ENCODE measurements at places on chromosomes 7 and 10.

DNA sequence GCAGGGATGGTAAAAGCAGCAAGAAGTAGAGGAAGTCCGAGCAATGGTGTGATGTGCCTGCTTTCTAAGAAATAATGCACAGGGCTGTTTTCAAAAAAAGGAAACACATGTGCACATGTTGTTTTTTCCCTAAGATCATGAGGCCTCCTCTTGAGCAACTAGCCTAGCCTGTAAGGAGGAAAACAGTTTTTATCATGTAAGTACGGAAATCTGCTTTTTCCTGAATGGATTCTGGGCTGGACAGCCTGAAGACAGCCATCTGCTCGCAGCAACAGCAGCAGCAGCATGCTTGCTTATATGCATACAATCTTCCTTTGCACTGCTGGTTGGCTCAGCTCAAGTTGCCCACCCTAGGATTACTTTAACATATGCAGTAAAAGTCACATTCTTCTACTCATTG is 87.1 kb downstream of the HIBADH start:
- no peak for DNase-seq

- DNase-seq = no peak
These were observed 77.0 kb downstream of the PFKFB3 start for GRCh38 chr10:6279540-6280267.

GRCh38 chr10:17249820-17250219 is 21.8 kb downstream of the VIM start:
- no peak for DNase-seq

DNA sequence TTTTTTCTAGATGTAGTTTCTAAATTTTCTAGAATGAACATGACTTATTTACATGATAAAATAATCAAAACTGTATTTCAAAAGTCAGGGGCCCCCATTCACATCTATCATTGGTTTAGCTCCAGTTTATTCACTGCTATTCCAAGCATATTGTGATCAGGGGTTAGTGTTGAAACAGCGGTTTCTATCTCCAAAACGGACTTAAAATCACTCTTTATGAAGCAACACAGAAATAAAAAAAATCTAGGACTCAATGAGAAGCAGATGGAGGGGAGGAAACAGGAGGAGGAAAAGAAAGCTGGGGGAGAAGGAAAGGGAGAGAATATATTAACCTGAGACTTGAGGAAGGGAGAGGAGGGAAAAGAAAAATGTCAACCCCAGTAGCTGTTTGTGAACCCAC is 14.8 kb upstream of the CH25H start:
- no peak for DNase-seq

DNA sequence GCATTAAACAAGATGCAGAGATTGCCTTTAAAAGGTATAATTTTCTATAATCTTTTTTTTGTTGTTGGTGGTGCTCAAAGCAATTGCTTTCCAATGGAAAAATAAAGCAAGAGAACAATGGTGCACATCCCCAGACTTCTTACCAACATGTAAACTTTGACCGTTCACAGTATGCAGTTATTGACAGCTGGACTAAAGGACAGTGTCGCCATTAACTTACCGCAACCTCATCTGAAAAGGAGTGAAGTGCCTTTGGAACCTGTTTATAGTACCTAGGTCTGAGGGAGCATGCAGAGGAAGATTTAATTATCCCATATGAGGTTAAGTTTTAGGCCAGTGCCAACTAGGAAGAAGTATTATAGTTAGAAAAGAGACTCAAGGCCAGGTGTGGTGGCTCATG is 654.5 kb downstream of the PARD3 start:
- DNase-seq = no peak

GRCh38 chr10:102235598-102235920 is 5.8 kb downstream of the PITX3 start:
- DNase-seq = no peak

GRCh38 chr10:68406111-68406814 is 814 bp downstream of the RUFY2 start:
- DNase-seq = peak; percentile 33

DNA sequence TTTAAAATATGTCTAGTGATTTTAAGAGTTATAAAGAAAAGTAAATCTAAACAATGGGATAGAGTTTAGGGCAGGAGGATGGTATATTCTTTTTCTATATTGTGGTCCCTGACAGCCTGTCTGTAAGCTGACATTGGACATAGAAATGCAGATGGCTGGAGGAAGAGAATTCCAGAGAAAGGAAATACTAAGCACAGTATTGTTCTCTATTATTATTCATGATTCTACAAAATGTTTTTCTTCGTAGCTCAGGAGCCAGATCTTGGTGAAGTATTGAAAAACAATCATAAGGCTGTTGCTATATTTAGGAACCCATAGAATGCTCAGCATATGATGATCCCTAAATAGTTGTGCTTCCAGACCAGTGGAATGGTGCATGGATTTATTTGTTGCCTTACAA is 117.0 kb upstream of the FAM3C start:
- DNase-seq = no peak

- no peak for DNase-seq
These were observed 14.5 kb downstream of the CBX3 start for GRCh38 chr7:26216049-26216448.

DNA sequence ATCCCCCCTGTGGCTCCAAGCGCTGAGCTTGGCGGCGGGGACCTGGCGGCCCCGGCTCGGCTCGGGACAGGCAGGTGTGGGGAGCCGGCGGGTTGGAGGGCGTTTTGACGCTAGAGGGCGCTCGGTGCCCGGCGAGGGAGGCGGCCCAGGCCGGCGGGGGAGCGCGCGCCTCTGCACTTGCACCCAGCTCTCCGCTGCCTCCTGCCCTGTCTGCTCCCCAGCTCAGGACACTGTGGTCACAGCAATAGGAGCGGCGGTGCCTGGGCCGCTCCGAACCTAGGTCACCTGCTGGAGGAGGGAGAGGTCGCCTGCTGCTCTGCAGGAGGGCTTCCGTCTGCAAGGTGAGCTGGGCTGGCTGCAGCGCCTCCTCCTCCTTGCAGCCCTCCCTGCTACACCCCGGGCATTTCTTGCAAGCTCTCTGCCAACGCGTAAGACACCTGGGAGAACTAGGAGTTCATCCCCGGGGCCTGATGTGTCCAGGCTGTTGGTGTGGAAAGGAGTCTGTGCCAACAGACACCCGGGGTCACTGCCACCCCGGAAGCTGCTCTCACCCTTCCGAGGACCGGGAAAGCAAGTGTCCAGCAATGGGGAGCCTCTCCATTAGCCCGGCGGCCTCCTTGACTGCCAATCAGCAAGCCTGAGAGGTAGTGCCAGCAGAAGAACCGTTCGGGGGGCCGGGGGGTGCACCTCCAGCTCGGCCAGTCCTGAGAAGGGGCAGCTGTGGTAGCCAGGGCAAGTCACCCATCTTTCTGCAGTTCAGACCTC is 620.4 kb downstream of the GALNT17 start:
- peak; percentile 34 for DNase-seq

DNA sequence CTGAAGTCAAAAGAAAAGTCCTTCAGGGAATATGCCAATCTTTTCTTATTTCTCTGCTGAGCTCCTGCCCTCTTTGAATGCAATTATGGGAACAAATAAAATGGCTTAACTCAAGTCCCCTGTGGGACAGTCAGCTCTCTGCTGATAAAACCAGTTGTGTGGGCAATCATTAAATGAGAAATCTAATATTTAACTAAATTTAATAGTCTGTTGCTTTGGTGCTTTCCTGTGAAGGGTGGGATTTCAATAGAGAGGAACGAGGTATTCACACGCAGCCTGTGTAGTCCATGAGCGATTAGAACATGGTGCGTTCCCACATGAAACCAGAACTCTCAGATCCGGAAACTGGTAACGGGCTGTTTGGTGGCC is 138.4 kb downstream of the PAXIP1 start:
- DNase-seq = no peak

DNA sequence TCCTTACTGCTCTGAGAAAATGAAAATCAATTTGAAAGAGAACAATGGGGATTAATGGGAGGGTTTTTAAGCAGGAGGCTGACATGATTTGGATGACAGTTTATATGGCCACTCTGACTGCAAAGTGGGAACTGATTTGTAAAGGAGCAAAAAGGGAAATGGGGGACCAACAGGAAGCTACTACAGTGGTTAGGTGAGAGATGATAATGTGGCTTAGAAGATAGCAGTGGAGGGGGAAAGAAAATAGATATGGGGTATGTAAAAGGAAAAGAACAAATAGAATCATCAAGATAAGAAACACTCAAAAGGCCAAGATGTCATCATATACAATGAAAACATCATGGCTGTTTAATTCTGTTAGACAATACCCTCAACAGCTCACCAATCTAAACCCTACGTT is 177.5 kb downstream of the ANK3 start:
- DNase-seq = no peak

DNA sequence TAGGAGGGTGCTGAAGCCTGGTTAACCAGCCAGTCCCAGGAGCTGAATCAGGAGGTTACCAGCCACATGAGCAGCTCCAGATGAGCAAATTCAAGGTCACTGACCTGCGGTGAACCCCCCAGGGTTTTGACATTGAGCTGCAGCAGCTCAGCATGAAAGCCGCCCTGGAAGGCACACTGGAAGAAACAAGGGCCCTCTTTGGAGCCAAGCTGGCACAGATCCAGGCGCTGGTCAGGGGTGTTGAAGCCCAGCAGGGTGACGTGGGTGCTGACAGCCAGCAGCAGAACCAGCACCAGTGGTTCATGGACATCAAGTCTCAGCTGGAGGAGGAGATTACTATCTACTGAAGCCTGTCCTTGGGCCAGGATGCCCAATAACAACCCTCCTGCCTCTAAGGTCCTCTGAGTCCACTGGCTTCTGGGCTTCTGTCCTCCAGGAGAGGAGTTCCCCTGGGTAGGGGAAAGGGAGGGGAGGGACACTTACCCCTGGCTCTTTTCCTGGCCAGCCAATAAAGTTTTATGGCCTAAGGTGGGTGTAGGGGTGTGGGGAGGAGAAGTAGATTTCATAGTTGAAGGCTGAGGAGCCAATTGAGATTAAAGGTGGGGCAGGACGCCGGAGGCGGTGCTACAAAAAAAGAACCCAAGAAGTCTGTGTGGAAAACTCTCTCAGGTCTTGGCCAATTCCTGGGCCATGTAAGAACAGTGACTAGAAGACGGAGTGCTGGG is 29.4 kb upstream of the ATOH7 start:
- DNase-seq = no peak

GRCh38 chr7:80783678-80784327 is 135.0 kb downstream of the SEMA3C start:
- DNase-seq = no peak

- no peak for DNase-seq
These were observed 5.9 kb downstream of the TSPAN33 start for GRCh38 chr7:129150199-129150996.

GRCh38 chr10:4013651-4014121 is 228.7 kb upstream of the KLF6 start:
- DNase-seq = peak; percentile 72

DNA sequence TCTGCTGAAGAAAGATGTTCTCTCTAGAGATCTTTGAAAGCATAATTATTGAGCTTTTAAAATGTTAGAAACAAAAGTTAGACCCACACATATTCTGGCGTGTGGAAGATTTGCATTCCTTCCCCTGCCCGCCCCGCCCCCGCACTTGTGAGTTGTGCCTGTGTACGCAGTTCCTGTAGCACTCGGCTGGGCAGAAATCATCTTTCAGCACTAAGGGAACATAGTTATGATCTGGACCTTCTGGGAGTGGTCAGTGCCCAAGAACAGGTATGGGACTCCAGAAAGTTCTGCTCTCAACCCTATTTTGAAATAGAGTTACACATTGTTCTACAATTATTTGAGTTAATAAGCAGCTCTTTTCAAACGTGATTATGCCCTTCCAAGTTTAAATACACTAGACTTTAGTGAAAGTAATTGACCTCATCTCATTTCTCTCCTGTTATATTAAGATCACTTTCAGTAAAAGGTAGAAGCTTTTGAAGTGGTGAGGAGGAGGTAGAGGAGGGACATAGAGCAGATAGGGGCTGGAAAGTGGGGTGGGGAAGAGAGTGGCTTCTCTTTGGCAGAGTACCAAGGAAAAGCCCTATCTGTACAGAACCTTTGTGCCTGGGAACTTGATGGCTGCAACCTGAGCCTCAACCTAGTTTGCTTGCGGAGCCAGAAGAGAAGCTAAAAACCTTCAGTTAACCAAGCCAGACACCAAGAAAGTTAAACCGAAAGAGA is 5.7 kb downstream of the BLVRA start:
- DNase-seq = peak; percentile 35

- no peak for DNase-seq
These were observed 144.4 kb upstream of the CELF2 start for GRCh38 chr10:10873289-10873688.

GRCh38 chr7:21215307-21215706 is 212.6 kb upstream of the SP4 start:
- no peak for DNase-seq

- no peak for DNase-seq
These were observed 206.9 kb upstream of the AGK start for GRCh38 chr7:141344153-141344935.

GRCh38 chr10:49176310-49177268 is 11.6 kb downstream of the TMEM273 start:
- DNase-seq = no peak

DNA sequence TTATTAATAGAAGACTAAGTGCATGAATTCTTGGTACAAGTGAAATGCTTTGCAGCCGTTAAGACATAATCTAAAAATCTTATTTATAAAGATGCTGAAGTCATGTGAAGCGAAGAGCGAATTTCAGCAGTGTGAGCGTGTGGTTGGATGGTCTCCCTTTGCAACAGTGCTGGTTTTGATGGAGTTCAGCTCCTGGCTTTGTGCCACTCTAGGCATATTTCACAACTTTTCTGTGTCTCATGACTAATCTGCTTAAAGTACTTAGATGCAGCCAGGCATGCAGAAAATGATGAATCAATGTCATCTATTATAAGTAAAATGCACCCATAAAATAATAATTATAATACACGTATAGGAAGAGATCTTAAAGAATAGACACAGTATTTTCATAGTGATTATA is 107.2 kb upstream of the TCERG1L start:
- DNase-seq = no peak

DNA sequence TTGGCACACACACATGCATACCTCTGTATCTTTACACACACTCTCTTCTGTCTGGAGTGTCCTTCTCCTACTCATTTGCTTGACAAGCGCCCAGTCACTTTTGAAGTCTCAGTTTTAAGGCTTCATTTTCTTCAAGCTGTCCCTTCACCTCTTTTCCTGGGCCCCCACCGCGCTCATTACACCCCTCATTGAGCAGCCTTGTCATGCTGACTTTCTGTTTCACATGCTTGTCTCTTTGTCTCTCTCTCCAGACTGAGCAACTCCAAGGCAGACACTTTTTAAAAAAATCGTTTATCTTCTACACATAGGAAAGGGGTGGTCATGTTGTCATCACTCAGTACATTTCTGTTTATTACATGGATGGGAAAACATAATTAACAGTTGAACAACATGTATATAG is 225.2 kb upstream of the FZD1 start:
- DNase-seq = no peak

- DNase-seq = peak; percentile 88
These were observed 24.9 kb upstream of the PITRM1 start for GRCh38 chr10:3197348-3198003.
